Stimulated activated CD4-positive, alpha-beta T cell treated with anti-CD3 and anti-CD28 coated beads, Interleukin-2, amount 100 ng/mL, for 4 hours (primary cell): ENCODE measurements at places on chromosomes 3 and 15.

GRCh38 chr3:76010252-76010651 lies 224.9 kb upstream of the ZNF717 start:
- no peak for DNase-seq

- no peak for DNase-seq
These were observed 76.3 kb downstream of the MYLK start for GRCh38 chr3:123807820-123808219.

DNA sequence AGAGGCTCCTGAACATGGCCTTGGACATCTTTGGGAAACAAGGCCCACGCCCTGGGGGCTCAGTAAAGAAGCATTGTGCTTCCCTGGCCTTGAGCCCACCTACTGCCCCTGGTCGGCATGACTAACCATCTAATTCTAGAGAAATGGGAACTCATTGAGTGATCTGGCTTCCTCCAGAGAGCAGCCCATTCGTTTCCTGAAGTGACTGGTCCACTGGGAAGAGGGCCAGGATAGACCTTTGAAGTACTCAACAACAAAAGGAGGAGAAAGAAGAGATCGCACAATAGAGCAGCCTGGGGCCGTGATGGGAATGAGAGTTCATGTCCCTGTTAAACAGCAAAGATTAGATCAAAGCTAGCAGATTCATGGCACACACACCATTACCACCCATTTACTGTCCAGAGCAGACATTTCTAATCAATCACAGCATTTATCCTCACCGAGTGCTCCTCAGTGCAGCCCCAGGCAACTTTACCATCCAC lies 514.4 kb upstream of the PROK2 start:
- no peak for DNase-seq

DNA sequence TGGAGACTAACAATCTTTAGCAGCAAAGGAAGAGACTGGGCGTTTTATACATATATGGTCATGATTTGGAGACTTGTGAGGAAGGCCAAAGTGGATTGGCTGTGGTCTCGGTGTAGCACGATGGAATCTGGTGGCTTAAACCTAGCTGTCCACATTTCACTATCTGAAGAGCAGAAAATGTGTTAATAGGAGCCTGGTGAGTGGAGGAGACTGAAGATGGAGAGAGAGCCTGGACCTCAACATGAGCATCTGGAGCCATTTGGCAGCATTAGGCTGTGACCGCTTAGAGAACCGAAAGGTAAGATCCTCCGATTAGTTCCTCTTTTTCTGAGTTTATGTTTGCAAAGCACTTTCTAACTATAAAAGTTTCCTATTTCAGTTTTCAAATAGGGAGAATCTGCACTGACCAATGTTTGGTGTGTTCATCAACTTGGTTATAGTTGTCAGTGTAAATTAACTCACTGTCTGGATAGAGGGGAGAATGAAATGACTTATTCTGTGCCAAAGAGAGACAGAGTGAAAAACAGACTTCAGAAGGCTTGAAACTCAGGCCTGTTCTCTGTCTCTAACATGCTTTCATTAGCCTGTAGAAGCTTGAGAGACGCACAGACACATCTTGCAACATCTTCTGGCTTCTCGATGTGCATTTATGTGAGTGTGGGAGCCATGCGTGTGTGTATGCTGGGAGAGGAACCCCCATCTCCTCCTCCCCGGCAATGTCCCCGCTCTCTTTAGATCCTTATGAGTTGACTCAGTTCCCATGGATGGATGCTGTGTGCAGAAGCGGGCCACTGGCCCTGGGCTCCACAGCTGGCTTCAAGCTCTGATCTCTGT lies 244.7 kb upstream of the TBL1XR1 start:
- DNase-seq = no peak
